ENCODE measurements at places on chromosomes 2 and 18. TPM values are rescaled to one million over a fixed set of nuclear protein-coding genes. Genes with fewer than 3 reads are reported as not detected.
A peak's percentile ranks its signal among the peaks of the same experiment; 100 is the strongest.

DNA sequence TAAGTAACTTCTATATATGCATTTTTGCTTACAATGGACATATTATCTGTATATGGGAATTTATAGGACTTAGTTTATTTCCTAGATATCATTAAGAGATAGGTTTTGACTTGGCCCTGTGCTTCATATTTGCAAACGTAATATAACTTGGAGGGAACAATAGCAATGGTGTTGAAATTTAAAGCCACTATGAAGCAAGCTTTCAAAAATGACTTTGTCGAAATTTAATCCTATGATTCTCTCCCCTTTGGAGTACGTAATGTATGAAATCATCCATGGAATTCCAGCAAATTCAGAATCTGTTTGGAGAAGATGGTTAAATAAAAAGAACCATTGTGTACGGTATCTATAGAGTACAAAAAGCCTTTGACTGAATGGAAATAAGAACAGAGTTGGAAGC is 486.3 kb downstream of the ARHGAP15 start:
- no peak overlapping the region for H3K27ac ChIP-seq
- H3K27me3 ChIP-seq = no peaks in the 10 kb centered on the region
- no peak overlapping the region for H3K4me3 ChIP-seq
- peaks cover 8% of the 10 kb centered on the region for H3K4me1 ChIP-seq
- peaks cover 26% of the 10 kb centered on the region for H3K36me3 ChIP-seq

TUBB8B gene
- total RNA-seq = not detected

GRCh38 chr2:11005032-11005431 is 93.3 kb downstream of the KCNF1 start:
- peaks cover 3% of the 10 kb centered on the region for H3K27me3 ChIP-seq
- H3K4me1 ChIP-seq = no peaks in the 10 kb centered on the region
- no peak overlapping the region for H3K4me3 ChIP-seq
- no peaks in the 10 kb centered on the region for H3K36me3 ChIP-seq
- H3K27ac ChIP-seq = no peak overlapping the region
- DNase-seq = no peak

DNA sequence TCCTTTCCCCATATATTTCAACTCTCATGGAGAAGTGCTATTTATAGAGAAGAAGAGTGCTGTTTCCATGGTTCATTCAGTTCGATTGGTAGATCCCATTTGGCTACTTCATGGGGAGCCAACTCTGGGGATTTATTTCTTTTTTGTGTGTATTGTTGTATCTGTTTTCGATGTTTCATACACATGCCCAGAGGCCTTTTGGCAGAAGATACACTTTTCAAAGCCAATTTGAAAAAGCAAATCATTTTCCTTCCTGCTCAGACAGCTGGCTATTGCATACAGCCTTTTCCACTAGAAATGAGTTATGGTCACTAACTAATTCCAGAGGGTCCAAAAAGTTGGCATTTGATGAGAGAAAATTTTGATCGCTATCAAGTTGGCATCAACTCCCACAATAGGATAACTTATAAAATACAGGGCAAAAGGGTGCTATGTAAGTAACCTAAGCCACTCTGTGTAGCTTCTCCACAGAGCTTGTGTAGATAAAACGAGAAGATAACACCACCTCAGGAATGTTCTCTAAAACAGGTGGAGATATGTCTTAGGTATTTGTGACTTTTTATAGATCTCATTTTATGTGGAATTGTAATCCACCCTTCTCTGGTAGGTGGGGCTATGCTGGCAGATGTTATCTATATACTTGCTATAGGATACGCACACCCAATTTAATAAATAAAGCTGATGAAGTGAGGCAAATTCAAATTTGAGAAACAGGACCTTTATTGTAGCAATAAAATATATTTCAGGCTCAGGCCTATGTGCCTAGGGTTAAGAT is 798.5 kb downstream of the SATB2 start:
- H3K4me1 ChIP-seq = no peaks in the 10 kb centered on the region
- no peaks in the 10 kb centered on the region for H3K36me3 ChIP-seq
- H3K4me3 ChIP-seq = no peak overlapping the region
- no peak overlapping the region for H3K27ac ChIP-seq
- no peaks in the 10 kb centered on the region for H3K27me3 ChIP-seq
- DNase-seq = no peak

DNA sequence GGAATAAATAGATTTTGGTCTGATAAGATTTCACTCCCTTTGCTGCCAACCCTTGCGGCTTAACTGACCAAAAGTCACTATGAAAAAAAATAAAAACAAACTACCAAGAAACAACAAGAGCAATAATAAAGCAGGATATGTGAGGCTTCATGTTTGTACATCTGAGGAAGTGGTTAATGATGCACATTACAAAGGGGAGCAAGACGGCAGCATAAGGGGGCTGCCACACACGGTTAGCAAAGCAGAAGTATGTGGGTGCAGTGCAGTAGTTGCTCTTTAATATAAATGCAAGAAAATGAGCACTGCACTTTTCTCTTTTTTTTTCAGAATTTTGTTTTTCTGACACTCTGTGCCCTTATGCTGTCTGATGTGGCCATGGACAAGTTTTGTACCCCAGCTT is 377.1 kb upstream of the CNTNAP5 start:
- H3K27me3 ChIP-seq = no peaks in the 10 kb centered on the region
- H3K36me3 ChIP-seq = no peaks in the 10 kb centered on the region
- no peaks in the 10 kb centered on the region for H3K4me1 ChIP-seq
- no peak for DNase-seq
- H3K4me3 ChIP-seq = no peak overlapping the region

DNA sequence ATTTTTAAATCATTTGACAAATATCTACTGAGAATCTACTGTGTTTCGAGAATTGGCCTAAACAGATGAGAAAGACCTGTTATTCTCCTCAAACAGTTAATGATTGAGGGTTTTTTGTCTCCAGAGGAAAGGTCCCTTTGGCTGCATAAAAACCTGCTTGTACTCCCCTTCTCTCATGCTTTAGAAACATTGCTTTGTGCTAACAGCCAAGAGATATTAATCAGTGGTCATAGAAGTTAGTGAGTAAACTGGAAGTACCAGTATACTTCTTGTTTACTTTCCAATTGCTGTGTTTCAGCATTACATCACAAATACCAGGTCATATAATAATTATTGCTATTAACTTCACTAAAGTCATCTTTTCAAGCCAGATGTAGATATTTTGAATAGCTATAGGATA is 34.1 kb downstream of the ITGB6 start:
- H3K36me3 ChIP-seq = no peaks in the 10 kb centered on the region
- H3K27me3 ChIP-seq = peaks cover 7% of the 10 kb centered on the region
- no peaks in the 10 kb centered on the region for H3K4me1 ChIP-seq
- DNase-seq = no peak
- no peak overlapping the region for H3K27ac ChIP-seq
- H3K4me3 ChIP-seq = no peak overlapping the region

GRCh38 chr2:112275887-112276773 is 733 bp downstream of the ZC3H6 start:
- H3K27me3 ChIP-seq = no peaks in the 10 kb centered on the region
- peak overlapping the region; percentile 97 for H3K27ac ChIP-seq
- no peaks in the 10 kb centered on the region for H3K36me3 ChIP-seq
- peak overlapping the region; percentile 89 for H3K4me3 ChIP-seq
- H3K4me1 ChIP-seq = peaks cover 9% of the 10 kb centered on the region

SLC11A1 gene
- total RNA-seq = 0.18 TPM

- no peak overlapping the region for H3K27ac ChIP-seq
- DNase-seq = peak; percentile 34
- no peak overlapping the region for H3K4me3 ChIP-seq
- no peaks in the 10 kb centered on the region for H3K36me3 ChIP-seq
Measured at GRCh38 chr2:72104821-72105588, 42.7 kb downstream of the CYP26B1 start.

DNA sequence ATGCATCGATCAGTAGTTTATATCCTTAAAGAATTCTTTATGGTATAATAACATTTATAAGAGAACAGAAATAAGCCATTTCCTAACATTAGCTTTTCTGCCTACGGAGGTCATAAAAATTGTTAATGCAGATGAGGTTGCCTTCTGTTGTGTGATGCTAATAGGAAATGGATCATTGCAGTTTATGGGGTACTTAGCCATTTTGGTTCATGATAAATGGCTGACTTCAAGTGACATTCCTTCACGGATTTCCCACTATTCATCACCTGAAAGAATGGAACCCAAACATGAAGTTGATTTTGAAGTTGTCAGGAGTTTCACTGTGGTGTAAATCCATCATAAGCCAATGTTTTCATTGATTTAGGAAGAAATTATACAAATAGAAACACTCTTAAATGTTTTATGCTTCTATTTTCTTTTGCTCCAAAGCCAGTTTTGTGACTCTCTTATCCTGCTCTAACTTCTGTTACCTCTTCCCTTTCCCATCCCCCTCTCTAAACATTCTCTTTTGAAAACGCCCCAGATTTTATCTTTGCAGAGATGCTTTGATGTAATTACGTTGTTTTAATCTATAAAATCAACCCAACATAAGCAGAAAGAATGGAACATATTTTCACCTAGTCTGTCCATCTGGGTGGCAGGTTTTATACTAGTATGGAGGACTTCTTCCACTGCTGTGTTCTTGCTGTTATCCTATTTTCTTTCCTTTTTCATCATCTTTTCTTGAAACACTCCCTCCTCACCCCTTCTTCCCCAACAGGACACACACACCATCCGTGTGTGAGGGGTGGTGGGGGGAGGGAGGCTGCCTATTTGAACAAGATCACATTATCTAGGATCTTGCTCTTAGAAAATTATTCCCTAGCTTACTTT is 58.2 kb downstream of the GREB1L start:
- H3K36me3 ChIP-seq = no peaks in the 10 kb centered on the region
- H3K27me3 ChIP-seq = peaks cover 2% of the 10 kb centered on the region
- H3K4me3 ChIP-seq = no peak overlapping the region
- no peaks in the 10 kb centered on the region for H3K4me1 ChIP-seq

GRCh38 chr2:64972426-64972825 is 16.8 kb upstream of the SLC1A4 start:
- no peak for DNase-seq
- H3K36me3 ChIP-seq = no peaks in the 10 kb centered on the region
- peaks cover 3% of the 10 kb centered on the region for H3K27me3 ChIP-seq
- H3K4me1 ChIP-seq = peaks cover under 1% of the 10 kb centered on the region
- no peak overlapping the region for H3K4me3 ChIP-seq

GRCh38 chr18:54949588-54949987 is 9.7 kb downstream of the CCDC68 start:
- H3K4me3 ChIP-seq = no peak overlapping the region
- H3K4me1 ChIP-seq = peaks cover 15% of the 10 kb centered on the region
- no peaks in the 10 kb centered on the region for H3K36me3 ChIP-seq
- no peak overlapping the region for H3K27ac ChIP-seq
- H3K27me3 ChIP-seq = peaks cover 21% of the 10 kb centered on the region

DNA sequence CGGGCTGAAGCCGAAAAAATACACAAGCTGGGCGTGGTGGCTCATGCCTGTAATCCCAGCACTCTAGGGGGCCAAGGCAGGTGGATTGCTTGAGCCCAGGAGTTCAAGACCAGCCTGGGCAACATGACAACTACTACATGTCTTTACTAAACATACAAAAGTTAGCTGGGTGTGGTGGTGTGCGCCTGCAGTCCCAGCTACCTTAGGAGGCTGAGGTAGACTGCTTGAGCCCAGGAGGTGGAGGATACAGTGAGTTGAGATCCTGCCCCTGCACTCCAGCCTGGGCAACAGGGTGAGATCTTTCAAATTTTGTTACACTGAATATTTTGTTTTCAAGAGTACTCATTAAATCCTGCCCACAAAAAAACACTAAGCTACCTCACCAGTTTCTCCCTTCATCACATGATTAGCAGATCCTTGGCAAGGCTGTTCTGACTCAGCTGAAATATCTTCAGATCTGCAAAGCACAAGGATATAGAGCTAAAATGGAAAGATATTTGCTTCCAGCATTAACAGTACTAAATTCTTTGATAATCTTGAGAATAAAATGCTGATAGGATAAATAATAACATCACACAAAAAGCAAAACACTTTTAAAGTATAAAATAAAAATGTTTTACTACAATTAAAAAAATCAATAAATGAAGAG is 28.2 kb upstream of the MCM6 start:
- H3K27ac ChIP-seq = no peak overlapping the region
- DNase-seq = no peak
- peaks cover 44% of the 10 kb centered on the region for H3K36me3 ChIP-seq
- H3K27me3 ChIP-seq = no peaks in the 10 kb centered on the region

Measured in activated CD8-positive, alpha-beta memory T cell treated with anti-CD3 and anti-CD28 coated beads, Interleukin-2, amount 10 ng/mL, durations not matched to agents 7 days and 5 days (primary cell).